ENCODE measurements at places on chromosomes 5 and 9. TPM values are rescaled to one million over a fixed set of nuclear protein-coding genes. Genes with fewer than 3 reads are reported as not detected.

The PLCXD3 gene
- 0.12 TPM for total RNA-seq

The ZNF883 gene
- total RNA-seq: 4.7 TPM

The KIF24 gene
- 0.97 TPM for total RNA-seq

The PIP5KL1 gene
- total RNA-seq: 2.9 TPM

The MEGF10 gene
- 14.4 TPM for total RNA-seq

The IL12B gene
- not detected for total RNA-seq
